ENCODE measurements at places on chromosomes 16 and 17.

- no peak for DNase-seq
These were observed 7.7 kb upstream of the HOXB2 start for GRCh38 chr17:48552466-48553189.

- no peak for DNase-seq
These were observed 204.2 kb upstream of the KCNJ16 start for GRCh38 chr17:69870751-69871199.

- DNase-seq, result no peak
These were observed 58.3 kb downstream of the NDEL1 start for GRCh38 chr17:8494021-8494420.

GRCh38 chr16:20901436-20902112 lies 1.0 kb downstream of the LYRM1 start:
- no peak for DNase-seq

DNA sequence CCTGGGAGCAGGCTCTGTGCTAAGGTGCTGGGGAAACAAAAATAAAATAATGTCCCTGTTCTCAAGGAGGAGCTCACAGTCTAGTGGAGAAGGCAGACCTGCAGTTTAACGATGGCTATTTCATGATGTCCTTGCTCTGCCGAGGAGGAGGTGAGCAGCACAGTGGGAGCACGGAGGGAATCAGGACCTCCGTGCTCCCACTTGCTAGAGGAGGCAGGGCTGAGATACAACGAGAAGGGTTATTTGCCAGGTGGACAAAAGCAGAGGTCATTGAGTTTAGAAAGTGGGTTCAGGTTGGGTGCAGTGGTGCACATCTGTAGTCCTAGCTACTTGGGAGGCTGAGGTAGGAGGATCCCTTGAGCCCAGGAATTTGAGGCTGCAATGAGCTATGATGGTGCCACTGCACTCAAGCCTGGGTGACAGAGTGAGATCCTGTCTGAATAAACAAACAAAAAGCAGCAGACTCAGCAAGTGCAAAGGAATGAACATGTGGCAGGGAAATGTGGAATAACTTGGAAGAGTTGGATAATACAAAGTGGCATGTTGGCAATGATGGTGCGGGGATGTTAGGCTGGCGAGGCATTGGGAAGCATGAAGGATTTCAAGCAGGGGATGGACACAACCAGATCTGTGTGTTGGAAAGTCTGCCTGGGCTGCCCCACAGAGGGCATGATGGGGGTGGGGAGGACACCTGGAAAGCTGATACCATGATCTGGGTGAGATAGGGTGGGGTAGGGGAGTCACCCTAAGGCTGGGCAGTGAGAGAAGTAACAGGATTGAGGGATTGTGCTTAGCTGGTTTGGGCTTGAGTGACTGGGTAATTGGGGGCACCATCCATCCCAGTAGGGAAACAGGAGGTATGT lies 12.8 kb upstream of the TNS4 start:
- no peak for DNase-seq

- DNase-seq, result no peak
These were observed 148.3 kb downstream of the CDH8 start for GRCh38 chr16:61887903-61888302.

- DNase-seq, result no peak
These were observed 43.6 kb downstream of the NFATC3 start for GRCh38 chr16:68128577-68129305.

GRCh38 chr17:77432742-77433141 lies 292.0 kb downstream of the SEC14L1 start:
- DNase-seq, result no peak

GRCh38 chr17:43823350-43824084 lies 9.4 kb downstream of the MPP3 start:
- DNase-seq, result no peak
